K562 (cell line): ENCODE measurements at places on chromosomes 1 and 21.

- DNase-seq: no peak
These were observed 5.9 kb downstream of the GNAT2 start for GRCh38 chr1:109613361-109614147.

GRCh38 chr1:145874646-145875045, 11.0 kb downstream of the ANKRD35 start:
- DNase-seq: no peak

DNA sequence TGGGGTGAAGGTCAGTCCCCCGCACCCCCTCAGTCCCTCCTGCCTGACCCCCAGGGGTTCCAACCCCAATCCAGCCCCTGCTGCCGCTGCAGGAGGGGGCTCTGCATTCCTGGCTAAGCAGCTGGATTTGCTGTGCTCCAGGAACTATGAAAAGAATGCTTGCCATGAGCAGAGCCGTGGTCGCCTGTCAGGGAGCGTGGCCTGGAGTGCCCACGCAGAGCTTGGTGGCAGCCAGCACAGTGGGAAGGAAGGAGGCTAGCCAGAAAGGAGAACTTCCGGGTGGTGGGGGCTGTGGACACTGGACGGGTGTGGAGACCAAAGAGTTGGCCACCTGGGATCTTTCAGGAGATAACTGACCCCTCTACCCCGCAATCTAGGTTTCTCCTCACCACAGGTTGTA, 5.6 kb downstream of the COL8A2 start:
- DNase-seq: no peak

DNA sequence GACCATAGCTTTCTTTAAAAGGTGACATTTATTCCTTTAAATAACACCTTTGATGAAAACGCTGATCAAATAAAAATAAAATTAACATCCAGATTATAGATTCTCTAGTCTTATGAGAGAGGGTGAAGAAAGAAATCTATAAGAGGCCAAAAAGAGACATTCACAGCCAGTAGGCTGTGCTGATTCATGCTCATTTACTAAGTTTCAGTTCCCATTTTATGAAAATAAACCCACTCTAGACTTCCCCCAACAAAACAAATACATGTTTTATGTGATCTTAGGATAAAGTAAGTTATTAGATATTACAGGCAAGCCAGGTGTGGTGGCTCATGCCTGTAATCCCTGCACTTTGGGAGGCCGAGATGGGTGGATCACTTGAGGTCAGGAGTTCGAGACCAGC, 21.1 kb downstream of the ESRRG start:
- no peak for DNase-seq

GRCh38 chr1:182762536-182762935, 27.0 kb upstream of the NPL start:
- no peak for DNase-seq

DNA sequence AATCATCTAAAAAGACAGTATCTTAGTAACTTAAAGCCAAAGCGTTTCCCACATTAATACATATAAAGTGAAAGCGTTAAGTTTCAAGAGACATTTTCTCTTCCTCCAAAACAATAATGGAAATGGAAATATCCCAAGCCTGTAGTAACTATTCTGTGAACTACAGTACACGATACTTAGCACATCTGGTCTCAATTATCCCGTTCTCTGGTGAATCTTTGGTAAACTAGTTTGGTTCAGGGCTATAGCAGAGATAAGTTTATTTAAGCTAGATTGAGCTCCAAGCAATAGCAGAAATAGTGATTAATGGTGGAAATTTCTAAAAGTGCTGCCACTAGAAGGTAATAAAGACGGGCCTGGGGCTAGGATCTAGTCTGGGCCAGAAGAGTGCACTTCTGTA, 55.2 kb downstream of the PCNX2 start:
- DNase-seq: no peak

GRCh38 chr1:76106251-76106650, 31.7 kb downstream of the ST6GALNAC3 start:
- DNase-seq: no peak

DNA sequence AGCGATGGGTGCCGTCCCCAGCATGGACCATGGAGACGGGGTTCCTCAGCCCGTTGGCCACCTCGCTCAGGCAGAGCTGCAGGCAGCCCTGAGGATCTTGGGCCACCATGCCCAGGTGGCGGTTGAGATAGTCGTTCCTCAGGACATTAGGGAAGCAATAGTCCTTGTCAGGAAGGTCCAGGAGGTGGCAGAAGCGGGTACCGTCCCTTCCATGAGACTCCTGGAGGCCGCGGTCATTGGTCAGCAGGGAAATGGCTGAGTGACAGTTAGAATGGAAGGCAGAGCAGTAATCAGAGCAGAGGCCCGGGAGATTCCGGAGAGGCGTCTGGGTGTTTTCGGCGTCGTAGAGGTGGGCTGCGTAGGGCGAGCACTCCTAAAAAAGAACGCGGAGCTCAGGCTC, 4.1 kb downstream of the HHIPL2 start:
- peak; percentile 56 for DNase-seq

DNA sequence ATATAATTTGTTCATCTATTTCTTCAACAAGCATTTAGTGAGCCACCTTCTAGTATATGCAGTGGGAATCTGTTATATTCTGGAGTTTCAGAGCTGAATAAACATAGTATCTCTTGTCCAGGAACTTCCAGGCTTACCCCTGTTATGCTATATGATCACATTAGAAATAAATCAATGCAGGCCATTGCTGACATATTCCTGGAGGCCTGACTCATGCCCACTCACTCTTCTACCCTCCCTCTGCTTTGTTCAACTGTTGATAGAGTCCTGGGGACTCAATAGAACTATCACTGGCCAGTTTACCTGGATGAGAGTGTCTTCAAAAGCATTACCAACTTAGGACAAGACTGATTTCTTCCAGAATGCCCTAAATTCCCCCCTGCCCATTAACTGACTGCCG, 29.3 kb upstream of the SRSF10 start:
- no peak for DNase-seq

DNA sequence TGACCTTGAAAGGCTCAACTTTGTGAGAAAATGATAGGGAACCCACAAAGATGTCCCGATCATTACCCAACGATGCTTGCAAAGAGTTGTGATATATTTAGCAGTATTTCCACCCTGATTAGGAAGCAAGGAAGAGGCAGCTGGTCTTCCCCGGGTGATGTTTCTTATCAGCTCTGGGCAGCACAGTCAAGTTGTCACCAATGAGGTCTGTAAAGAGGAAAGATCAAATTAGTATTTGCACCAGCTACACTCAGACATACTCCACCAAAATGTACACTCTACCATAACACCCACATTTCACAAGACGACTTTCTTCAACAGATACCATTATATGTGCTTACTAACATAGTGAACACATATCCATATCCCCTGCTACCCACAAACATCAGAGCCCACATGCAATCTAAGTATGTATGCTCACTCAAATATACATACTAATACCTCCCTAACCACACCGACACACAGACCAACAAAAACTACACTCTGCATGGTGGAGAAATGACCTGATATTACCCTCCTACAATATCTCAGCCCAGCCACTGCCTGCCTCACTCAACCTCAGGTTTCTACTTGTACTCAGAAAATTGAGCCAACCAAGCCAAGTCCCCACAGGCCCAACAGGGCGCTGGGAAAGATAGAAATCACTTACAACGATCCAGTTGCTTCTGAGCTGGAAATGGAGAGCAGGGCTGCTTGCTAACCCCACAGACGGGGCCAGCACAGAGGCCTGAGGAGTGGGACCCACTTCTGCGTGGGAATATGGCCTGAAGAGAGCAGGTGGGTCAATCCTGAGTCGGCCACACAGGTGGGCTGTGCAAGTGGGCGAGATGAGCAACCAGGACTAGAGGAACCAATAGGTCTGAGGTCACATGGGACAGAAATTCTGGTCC, 4.6 kb upstream of the BTG2 start:
- peak; percentile 90 for DNase-seq

- peak; percentile 68 for DNase-seq
These were observed 852 bp downstream of the KTI12 start for GRCh38 chr1:52032785-52033131.

DNA sequence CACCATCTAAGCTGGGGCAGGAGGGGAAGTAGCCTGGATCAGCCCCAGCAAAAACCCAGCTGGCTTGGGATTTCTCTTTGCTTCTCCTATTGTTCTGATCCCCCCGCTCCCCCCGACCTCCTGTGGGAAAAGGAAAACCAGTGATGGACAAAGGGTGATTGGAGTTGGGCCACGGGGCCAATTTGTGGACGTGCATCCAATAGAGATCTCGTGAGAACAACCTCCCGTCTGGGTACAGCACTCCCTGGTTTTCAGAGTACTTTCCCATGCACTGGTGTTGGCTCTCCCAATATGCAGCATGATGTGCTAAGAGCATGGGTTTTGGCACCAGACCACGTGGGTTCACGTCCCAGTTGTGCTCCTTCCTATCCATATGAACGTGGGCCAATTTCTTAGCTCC, 9.0 kb downstream of the BLACAT1 start:
- DNase-seq: no peak

DNA sequence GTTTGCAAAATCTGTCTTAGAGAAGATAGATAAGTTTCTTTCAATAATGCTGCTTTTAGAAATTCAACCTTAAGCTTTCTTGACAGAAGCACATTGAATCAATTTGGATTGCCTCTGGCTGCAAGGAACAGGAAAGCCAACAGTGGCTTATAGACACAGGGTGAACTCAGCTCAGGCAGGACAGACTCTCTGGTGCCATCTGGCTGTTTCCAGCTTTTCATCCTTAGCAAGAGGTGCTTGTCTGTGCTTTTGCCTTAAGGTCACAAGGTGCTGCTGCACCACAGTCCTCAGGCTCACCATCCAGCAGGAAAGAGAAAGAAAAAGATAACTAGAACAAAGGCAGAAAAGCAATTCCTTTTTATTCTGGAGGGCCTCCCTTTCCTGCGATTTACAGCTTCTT, 93.7 kb upstream of the ETS2 start:
- peak; percentile 32 for DNase-seq
